ENCODE measurements at places on chromosomes 3 and 15. TPM values are rescaled to one million over a fixed set of nuclear protein-coding genes. Genes with fewer than 3 reads are reported as not detected.

Gene IL20RB
- 0.61 TPM for polyA plus RNA-seq

Gene GOLGA6A
- polyA plus RNA-seq: not detected

Gene FOXB1
- polyA plus RNA-seq: 1.2 TPM

Gene ACSBG1
- not detected for polyA plus RNA-seq

Gene RETNLB
- polyA plus RNA-seq: not detected

Gene ARRDC4
- polyA plus RNA-seq: 0.59 TPM

Gene SLC6A20
- polyA plus RNA-seq: not detected

Gene ERC2
- not detected for polyA plus RNA-seq

Gene SEMA3G
- polyA plus RNA-seq: 3.2 TPM

Gene SOX14
- polyA plus RNA-seq: not detected

Gene MYEF2
- 2.8 TPM for polyA plus RNA-seq

Gene PLIN1
- not detected for polyA plus RNA-seq

Gene METTL6
- polyA plus RNA-seq: 16.1 TPM

Gene THPO
- not detected for polyA plus RNA-seq

Gene LSMEM2
- polyA plus RNA-seq: not detected

Gene YEATS2
- polyA plus RNA-seq: 2.6 TPM

Gene LRRC31
- not detected for polyA plus RNA-seq

Gene SHC4
- not detected for polyA plus RNA-seq

Gene P2RY13
- not detected for polyA plus RNA-seq

Gene HAUS2
- polyA plus RNA-seq: 25.5 TPM

Gene CHRM5
- not detected for polyA plus RNA-seq

Gene SST
- polyA plus RNA-seq: not detected

Gene VIPR1
- 8.5 TPM for polyA plus RNA-seq

Gene CPNE9
- not detected for polyA plus RNA-seq

Gene OR5H6
- not detected for polyA plus RNA-seq

Gene CDHR4
- polyA plus RNA-seq: not detected

Gene XIRP1
- polyA plus RNA-seq: not detected

Gene CDC25A
- polyA plus RNA-seq: 0.78 TPM

Gene LRRFIP2
- 23.5 TPM for polyA plus RNA-seq

Measured in CD4-positive, CD25-positive, alpha-beta regulatory T cell (primary cell).